ENCODE measurements at places on chromosomes 1 and 21.
A peak's percentile ranks its signal among the peaks of the same experiment; 100 is the strongest.

- no peak for DNase-seq
These were observed 148.6 kb downstream of the HUNK start for GRCh38 chr21:32021319-32021994.

DNA sequence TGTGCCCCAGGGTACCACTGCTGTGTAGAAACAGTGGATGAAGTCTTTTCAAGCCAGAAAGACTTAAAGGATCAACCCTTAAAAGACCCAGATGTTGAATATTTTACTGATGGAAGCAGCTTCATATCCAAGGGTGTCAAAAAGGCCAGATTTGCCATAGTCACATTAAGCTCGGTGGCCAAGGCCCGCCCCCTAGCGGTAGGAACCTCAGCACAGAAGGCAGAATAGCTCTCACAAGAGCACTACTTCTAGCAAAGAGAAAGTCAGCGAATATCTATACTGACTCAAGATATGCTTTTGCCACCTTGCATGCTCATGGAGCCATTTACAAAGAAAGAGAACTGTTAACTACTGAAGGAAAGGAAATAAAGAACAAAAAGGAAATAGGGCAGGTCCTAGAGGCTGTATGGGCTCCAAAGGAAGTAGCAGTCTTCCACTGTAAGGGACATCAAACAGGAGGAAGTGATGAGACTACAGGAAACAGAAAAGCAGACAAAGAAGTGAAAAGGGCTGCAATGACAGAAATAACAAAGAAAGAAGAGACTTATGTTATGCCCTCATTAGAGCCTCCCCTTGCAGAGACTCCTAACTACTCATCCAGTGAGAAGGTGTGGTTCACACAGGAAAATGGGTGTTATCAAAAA, 90.5 kb downstream of the LIPI start:
- DNase-seq = peak; percentile 64

- DNase-seq = no peak
These were observed 80.3 kb downstream of the GLIS1 start for GRCh38 chr1:53658489-53659230.

GRCh38 chr1:193348091-193348768, 161.8 kb upstream of the B3GALT2 start:
- DNase-seq = no peak

GRCh38 chr1:55311057-55311641, 96.0 kb upstream of the USP24 start:
- no peak for DNase-seq

GRCh38 chr1:62271948-62272728, 47.1 kb downstream of the KANK4 start:
- peak; percentile 52 for DNase-seq

DNA sequence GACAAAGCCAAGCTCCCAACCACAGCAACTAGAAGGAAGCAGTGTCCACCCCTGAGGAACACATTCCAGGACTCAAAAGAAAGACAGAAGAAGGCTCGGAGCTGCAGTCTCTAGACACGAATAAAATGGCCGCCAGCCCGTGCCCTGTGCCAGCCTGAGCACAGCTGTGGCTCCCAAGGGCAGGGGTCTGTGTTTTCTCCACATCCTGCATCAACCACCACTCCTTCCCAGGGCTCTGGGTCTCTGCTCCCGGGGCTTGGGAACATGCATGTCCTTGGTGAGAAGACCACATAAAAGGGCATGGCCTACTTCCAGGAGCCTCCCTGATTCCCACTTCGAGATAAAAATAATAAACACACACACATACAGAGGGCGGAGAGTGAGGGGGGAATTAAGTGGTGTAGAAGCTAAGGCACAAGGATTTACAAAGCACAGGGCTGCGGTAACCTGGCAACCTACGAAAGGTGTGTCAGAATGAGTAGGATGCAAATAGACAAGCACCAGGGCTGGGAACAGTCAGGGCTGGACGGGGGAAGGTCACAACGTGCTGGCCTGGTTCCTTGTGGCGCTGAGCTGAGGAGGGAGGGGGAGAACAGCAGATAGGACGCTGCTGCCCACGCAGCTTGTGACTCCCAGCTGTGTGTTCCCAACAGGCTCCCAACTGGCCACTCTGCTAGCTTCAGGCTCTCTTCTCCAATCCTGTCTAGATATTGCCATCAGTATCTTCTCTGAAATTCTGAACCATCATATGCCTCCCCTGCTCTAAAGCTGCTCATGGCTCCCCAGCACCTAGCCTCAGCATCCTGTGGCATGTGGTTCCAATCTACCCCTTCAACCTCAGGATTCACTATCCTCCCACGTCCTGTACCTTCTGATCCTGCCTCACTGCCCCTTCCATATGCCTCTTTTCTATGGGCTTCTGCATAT, 72.5 kb downstream of the CD34 start:
- no peak for DNase-seq

DNA sequence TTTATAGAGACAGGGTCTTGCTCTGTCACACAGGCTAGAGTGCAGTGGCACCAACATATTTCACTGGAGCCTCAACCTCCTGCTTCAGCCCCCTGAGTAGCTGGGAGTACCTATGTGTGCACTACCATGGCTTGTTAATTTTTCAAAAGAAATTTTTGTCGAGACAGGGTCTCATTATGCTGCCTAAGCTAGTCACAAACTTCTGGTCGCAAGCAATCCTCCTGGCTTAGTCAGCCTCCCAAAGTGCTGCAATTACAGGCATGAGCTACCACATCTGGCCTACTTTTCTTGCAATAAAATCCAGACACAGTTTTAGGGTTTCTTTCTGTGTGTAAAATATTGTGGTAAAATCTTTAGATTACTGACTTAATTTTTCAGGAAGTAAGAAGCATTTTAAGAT, 27.9 kb upstream of the NTPCR start:
- no peak for DNase-seq

DNA sequence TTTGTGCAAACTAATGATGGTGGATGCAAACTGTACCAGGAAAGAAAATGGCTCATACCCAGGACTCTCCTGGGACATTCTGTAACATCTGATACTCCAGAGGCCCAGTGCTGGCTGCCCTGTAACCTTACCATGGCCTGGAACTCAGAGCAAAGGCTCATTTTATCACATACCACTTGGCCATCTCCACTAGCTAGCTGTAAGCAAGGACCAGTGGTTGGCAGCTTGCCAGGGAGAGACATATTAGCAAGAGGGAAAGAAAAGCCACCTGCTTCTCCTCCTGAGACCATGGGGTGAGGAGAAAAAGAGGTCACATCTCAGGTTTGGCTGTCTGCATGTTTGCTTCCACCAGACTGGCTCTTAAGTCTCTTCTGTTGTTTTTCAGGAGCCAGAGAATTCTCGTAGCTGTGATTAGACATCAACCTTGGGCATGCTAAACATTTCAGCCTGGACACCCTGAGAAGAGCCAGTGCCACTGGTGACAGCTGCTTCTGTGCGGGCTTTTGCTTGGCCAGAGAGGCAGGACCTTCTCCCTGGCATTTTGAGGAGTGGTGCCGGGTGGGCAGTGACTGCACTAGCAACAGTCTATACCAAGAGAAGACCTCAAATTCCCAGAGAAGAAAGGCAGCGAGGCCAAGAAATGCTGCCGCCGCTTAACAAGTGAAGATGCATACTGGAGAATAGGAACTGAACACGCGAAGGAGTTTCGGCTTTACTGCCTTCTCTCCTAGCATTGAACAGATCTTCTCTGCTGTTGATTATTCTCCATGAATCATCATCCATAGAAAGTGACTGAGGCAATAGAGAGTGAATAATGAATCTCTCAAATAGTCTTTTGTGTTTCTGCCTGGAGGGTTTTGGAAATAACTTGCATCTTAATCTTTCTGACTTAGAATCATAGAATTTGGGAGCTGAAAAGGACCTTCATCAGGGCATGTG, 6.7 kb upstream of the INKA2 start:
- peak; percentile 74 for DNase-seq

- DNase-seq = no peak
These were observed 50.2 kb upstream of the IVNS1ABP start for GRCh38 chr1:185367218-185367617.

GRCh38 chr1:162562470-162562828, 927 bp downstream of the UAP1 start:
- DNase-seq = peak; percentile 39

GRCh38 chr1:93304716-93305138, 41.0 kb upstream of the DR1 start:
- DNase-seq = peak; percentile 91

GRCh38 chr1:25223471-25223870, 8.8 kb downstream of the SYF2 start:
- no peak for DNase-seq

GRCh38 chr1:67830928-67831830, 2.1 kb downstream of the GNG12 start:
- DNase-seq = no peak

GRCh38 chr1:2880086-2880485, 78.6 kb upstream of the TTC34 start:
- DNase-seq = no peak

GRCh38 chr1:37267111-37267835, 207.1 kb upstream of the ZC3H12A start:
- DNase-seq = no peak

DNA sequence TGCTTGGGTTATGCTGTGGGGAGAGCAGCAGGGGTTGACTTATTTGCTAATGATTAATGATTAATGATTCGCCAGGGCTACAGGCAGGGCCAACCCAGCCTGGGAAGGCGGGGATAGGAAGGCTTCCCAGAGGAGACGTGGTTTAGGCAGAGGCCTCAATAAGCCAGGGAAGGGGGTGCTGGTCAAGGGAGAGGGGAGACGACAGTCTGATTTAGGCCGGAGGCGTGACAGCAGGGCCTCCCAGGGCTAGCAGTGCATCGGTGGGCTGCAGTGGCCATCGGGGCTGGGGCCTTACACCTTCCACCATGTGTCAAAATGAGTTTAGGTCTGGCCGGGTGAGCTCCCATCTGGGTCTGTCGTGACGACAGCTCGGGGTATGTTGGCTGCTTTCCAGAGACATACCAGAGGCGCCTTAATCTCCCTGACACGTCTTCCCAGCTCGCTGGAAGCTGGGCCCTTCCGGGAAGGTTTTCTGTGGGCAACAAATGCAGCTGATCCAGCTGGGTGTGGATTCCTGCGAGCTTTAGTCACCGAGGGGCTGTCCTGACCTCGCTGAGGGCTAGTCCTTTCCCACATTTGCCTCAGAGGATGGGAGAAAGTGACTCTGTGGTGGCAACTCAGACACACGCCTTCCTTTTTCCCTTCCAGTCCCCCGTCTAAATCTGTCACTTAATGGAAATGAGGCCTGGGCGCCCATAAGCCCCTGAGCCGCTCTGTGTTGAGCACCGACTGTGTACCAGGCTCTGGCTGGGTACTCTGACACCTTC, 3.7 kb upstream of the SLC1A7 start:
- DNase-seq = no peak
